Activated naive CD8-positive, alpha-beta T cell treated with anti-CD3 and anti-CD28 coated beads, Interleukin-2, amount 50 U/mL, for 24 hours (primary cell): ENCODE measurements at places on chromosomes 1 and 21.
A peak's percentile ranks its signal among the peaks of the same experiment; 100 is the strongest.

DNA sequence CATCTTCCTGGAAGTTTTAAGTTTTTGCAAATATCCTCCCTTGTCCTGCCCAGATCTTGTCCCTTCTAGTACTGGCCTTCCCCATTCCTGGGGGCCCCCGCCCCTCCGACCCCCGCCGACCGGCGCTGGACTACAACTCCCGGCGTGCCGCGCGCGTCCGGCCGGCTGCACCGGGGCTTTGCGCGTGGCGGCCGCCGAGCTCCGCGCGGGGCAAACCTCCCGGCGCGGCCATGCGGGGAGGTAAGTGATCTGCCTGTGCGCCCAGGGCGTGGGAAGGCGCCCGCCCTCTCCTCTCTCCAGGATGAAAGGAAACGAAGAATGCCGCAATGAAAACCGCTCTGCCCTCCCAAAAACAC is 3.2 kb upstream of the SAMD13 start:
- peak; percentile 69 for DNase-seq

GRCh38 chr21:35982717-35983116 is 77.6 kb downstream of the SETD4 start:
- DNase-seq, result no peak

GRCh38 chr21:35719080-35719479 is 341.2 kb downstream of the SETD4 start:
- no peak for DNase-seq

DNA sequence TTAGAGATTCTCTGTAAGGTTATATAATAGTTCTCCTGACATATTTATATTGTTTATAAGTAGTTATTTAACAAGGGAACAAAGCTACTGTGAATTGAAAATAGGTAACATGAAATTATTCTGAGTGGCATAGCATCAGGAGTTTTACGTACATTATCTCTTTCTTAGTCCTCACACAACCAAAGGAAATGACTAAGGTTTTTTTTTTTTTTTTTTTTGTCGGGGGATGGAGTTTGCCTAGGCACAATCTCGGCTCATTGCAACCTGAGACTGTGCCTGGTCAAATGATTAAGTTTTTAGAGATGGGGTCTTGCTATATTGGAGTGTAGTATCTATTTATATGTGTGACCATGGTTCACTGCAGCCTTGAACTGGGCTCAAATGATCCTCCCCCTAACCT is 24.9 kb downstream of the TMED5 start:
- DNase-seq, result no peak

DNA sequence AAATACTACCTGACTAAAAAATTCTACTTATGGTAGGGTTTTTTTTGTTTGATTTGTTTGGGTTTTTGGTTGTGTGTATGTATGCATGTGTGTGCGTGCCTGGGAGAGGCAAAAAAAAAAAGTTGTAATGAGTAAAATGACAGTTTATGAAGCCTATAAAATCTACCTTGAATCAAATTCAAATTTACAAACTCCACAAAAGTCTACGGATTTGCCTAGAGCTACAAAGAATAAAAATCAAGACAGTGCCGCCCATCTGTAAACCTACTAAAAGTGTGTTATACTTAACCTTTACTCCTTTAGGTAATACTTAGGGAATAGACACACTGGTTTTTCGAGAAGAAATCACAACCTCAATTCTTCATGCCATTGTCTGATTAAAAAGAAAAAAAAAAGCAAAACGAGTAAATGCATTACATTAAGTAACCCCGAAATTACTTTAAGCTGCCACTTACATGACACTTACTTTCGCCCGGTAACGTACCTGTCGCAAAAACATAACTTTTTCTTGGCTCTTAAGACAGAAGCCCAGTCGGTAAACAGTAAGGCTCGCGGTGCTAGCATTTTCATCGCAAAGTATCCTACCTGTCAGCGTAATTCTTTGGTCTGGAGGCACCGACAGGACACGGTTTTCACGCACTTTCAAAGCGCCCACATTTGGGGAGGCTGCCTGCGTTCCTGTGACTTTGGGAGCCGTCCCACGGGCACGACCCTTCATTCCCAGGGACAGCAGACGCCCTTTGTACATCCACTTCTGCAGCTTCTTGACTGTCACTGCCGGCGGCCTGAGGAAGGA is 951 bp downstream of the SYDE2 start:
- DNase-seq, result no peak

DNA sequence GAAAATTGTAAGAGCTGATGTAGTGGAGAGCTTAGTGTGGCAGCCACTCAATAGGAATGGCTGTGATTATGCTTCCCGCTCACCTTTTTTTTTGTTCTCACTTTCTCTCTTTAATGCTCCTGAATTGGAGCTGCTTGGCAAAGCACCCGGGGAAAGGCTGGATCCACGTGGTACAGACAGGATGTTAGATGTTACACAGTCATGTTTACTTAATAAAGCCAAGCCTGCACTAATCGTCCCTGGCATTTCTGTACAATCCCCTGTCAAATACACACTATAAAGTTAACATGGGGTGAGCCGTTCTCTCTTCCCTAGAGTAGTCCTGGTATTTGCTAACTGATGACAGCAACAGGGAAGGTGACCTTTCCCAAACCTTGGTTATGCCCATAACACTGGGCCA is 187.8 kb downstream of the ZSCAN20 start:
- no peak for DNase-seq

DNA sequence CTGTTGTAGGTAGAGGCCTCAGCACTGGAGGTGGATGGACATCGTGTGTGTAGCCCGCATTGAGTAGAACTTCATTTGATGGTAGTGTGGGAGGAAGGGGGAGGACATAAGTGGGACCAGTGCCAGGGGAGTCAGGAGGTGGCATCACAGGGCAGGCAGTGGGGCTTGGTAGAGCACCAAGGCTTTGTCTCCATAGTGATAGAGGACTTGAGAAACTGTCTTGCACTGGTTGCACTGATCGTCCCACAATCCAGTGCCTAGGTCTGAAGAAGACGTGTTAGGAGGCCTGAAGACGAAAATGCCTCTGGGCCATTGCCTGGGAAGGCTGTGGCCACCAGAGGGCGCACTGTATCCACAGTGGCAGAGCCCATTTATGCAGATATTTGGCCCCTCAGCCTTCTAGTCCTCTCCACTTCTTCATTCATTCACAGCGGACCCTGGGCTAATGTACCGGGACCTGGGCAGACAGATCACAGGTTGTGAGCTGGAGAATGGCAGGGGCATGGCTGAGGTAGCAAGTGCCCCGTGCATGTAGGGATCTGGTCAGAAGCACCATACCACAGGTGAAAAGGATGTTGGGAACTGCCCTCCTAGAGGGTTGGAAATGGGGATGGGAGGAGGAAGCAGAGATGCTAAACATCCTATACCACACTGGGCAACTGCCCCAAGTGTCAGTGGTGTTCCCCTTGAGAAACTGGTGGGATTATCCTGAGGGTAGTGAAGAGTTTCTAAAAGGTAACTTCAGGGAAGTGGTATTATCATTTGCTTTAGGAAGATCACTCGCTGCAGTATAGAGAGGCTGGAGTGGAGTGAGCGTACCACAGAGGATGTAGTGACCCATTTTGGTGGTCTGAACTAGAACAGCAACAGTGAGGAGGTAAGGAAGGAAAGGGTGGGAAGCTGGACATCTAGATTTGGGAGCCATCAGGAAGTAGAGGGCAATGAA is 95.3 kb downstream of the PIK3R3 start:
- peak; percentile 88 for DNase-seq

DNA sequence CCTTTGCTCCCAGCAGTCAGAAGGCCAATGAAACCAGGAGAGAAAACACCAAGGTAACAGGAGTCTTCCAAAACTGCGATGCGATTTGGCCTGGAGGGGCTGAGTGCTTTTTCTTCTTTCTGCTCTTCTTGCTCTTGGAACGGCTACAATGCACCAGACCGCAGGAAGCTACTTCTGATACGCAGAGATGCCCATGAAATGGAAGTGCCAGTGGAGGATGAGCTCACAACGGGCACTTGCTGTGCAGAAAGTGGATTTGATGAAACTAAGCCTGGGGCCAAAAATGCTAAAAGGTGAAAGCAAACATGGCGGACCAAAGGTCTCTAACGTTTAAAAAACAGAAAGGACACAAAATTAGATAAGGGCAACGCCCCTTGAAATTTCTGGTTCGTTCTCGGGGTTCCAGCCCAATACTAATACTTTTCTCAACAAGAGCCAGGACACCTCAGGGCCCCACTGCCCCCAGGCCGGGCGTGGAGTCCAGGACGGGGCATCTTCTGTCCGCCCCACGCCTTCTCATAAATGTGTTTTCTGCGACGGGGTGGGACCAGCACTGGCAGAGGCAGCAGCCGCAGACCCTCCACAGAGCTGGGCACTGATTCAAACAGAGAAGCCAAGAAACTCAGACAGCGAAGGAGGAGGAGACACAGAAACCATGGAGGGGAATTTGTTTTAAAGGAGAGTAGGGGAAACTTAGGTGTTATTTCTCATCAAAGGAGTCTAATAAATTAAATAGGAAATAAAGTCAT is 101.3 kb downstream of the CRYAA start:
- DNase-seq, result no peak

DNA sequence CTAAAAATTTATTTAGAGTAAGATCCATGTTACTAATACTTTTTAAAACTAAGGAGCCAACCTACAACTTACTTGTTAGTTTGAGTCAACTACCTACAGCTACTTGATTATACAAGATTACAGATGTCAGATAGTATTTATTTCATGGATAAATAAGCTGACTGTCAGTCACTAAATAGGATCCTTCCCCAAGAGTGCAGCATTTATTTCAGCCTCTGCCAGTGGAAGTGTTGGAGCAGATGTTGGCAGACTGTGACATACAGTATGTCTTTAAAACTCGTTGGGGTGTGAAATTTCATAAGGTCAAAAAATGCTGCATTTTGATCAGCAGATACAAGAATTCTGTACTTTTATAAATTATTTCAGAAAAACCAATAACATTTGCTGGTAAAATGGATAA is 156.2 kb downstream of the AKT3 start:
- DNase-seq, result no peak

GRCh38 chr1:180917306-180918065 is 4.8 kb downstream of the KIAA1614 start:
- no peak for DNase-seq

DNA sequence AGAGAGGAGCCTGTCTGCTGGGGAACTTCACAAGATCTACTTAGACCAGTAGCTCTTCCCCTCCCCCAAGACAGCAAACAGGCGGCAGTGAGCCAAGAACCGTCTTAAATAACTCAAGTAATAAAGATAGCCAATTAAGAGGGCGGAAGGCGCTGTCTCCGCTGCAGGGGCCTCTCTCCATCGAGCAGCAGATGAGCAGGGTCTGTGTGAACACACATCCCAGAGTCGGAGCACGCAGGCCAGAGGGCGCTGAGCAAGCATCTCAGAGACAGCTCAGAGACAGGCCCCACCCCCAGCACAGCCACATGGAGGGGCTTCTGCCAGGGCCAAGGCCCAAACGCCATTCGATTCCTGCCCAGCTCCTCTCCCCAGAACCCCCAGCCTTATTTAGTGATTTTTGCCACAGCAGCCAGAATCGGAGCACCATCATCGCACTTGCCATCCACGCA is 11.1 kb downstream of the IFFO2 start:
- no peak for DNase-seq
